ENCODE measurements at places on chromosomes 2 and 18.

GRCh38 chr2:11974573-11974972 lies 228.1 kb downstream of the LPIN1 start:
- no peak for DNase-seq

DNA sequence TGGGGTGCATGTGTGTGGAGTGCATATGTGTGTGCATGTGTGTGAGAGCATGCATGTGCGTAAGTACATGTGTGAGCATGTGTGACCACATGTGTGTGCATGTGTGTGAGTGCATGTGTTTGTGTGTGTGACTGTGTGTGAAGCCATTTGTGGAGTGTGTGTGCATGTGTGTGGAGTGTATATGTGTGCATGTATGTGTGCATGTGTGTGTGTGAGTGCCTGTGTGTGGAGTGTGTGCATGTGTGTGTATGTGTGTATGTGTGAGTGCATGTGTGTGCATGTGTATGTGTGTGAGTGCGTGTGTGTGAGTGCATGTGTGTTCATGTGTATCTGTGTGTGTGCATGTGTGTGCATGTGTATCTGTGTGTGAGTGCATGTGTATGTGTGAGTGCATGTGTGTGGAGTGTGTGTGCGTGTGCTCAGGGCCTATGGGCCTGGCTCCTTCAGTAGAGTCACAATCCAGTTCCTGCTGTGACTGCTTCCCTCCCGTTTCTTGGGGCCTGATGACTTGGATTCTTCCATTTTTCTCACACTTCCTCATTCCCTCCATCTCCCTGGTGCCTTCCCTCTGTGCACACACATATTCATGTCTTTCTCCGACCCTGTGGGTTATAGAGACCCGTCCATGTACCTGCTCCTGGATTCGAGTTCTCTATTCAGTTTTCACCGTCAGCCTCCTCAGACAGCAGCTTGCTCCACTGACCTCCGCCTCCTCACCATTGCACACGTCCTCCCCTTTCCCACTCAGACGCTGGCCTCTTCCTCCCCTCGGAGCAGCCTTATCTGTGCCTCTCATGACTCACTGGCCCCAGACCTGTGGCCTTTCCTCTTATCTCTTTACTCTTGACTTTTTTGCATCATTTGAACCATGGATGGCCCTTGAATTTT lies 25.2 kb downstream of the TOGARAM2 start:
- no peak for DNase-seq

GRCh38 chr2:196130039-196130825 lies 41.1 kb downstream of the STK17B start:
- DNase-seq, result no peak

- no peak for DNase-seq
Observed at GRCh38 chr2:157905092-157905491, 29.0 kb upstream of the ACVR1 start.
